ENCODE measurements at places on chromosomes 3 and 15. TPM values are rescaled to one million over a fixed set of nuclear protein-coding genes. Genes with fewer than 3 reads are reported as not detected.

DNA sequence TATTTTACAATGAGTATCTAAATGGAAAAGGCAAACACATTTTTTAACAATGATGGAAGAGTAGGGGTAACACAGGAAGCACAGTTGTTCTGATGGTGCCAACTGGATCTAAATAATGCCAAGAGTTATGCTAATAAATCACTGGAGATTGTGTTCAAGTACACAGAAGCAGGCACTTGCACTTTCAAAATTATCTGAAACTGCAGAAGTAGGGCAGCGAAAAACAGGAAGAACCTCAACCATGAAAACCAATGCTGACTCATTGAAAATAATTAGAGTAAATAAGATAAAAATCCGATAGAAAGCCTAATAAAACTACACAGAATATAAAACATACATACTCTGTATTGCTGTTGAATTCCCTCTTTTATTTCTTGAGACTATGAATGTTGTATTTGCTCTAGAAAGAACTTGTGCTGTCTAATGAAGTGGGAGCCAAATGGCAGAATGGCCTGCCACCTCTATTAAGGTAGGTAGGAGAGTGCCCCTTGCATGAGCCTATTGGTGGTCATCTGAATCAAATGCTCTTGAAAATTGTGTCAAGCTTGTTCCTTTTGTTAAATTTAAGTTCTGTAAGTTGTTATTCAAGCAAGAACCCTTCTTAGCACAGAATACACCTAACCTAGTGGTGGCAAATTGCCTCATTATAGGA, 93.7 kb downstream of the ABI3BP start:
- peaks cover 2% of the 10 kb centered on the region for H3K36me3 ChIP-seq
- peak overlapping the region; percentile 17 for H3K27ac ChIP-seq
- peaks cover 24% of the 10 kb centered on the region for H3K4me1 ChIP-seq
- no peak for DNase-seq
- H3K4me3 ChIP-seq: no peak overlapping the region

GRCh38 chr3:126021702-126022101, 52.7 kb downstream of the ROPN1B start:
- H3K36me3 ChIP-seq: peaks cover 9% of the 10 kb centered on the region
- no peaks in the 10 kb centered on the region for H3K4me1 ChIP-seq

DNA sequence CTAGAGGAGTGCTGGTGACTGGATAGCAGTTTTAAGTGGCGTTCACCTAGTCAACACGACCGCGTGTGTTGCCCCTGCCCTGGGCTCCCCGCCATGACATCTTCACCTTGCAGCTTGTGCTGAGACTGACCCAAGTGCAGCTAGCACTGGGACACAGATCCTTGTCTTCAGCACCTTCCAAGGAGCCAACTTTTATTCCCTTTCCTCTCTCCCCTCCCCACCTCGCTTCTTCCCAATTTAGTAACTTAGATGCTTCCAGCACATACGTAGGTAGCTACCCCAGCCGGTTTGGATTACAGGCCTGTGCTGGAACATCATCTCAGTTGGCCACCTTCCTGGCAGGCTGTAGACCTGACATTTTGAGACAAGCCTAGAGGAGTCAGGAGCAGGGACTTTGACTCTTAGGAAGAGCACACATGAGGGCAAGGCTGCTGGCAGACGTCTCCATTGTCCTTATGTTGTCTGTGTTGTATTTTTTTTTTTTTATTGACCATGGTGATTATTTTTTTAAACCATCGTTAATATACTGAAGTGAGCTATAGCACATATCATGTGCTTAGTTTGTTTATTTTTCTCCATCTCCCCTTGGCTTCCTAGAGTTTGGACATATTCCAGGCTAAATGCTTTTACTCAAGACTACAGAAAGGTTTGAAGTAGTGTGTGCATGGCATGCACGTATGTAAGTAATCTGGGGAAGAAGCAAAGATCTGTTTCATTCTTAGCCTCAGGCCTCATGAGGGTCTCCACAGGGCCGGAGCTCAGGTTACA, 61.1 kb downstream of the AAGAB start:
- DNase-seq: no peak
- H3K4me1 ChIP-seq: peaks cover 19% of the 10 kb centered on the region

DNA sequence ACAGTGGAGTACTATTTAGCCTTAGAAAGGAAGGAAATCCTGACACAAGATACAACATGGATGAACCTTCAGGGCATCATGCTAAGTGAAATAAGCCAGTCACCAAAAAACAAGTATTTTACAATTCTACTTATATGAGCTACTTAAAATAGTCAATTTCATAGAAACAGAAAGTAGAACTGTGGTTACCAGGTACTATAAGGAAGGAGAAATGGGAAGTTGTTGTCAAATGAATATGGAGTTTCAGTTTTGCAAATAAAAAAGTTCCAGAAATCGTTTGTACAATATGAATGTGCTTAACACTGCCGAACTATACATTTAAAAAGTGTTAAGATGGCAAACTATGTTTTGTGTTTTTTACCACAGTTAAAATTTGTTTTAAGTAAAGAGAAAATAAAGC, 26.8 kb downstream of the TRANK1 start:
- DNase-seq: no peak
- peaks cover 3% of the 10 kb centered on the region for H3K4me1 ChIP-seq
- H3K4me3 ChIP-seq: no peak overlapping the region
- no peaks in the 10 kb centered on the region for H3K36me3 ChIP-seq
- no peak overlapping the region for H3K27ac ChIP-seq

- H3K36me3 ChIP-seq: peaks cover 4% of the 10 kb centered on the region
- peaks cover 20% of the 10 kb centered on the region for H3K4me1 ChIP-seq
- no peaks in the 10 kb centered on the region for H3K27me3 ChIP-seq
- peak overlapping the region; percentile 74 for H3K27ac ChIP-seq
These were observed 543 bp downstream of the ARPIN start for GRCh38 chr15:89912145-89912673.

- H3K27ac ChIP-seq: peak overlapping the region; percentile 99
- peak overlapping the region; percentile 100 for H3K4me3 ChIP-seq
- DNase-seq: no peak
- H3K36me3 ChIP-seq: no peaks in the 10 kb centered on the region
These were observed 575 bp downstream of the TRPM7 start for GRCh38 chr15:50685976-50686468.

- H3K4me1 ChIP-seq: no peaks in the 10 kb centered on the region
- DNase-seq: no peak
- peaks cover 46% of the 10 kb centered on the region for H3K27me3 ChIP-seq
- no peak overlapping the region for H3K27ac ChIP-seq
These were observed 38.6 kb downstream of the TAFA4 start for GRCh38 chr3:68893600-68894239.

DNA sequence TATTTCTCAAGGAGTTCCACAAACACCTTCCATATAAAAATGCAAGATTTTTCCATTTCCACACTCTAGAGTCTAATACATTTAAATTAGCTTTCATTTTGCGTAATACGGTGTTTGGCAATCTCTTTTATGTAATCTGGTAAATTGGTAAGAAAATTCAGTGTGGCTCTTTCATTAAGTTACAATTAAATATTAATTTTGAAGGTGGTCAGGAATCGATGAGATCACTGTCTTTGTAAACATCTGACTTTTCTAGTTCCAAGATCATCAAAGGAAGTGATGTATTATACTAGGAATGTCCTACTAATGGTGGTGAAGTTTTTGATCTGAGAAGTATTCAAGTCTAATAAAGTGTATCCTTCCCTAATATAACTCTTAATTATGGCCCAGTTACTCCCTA, 1.1 kb upstream of the UTS2B start:
- H3K27me3 ChIP-seq: no peaks in the 10 kb centered on the region
- peaks cover 66% of the 10 kb centered on the region for H3K4me1 ChIP-seq
- peak overlapping the region; percentile 89 for H3K4me3 ChIP-seq
- no peak for DNase-seq
- peak overlapping the region; percentile 98 for H3K27ac ChIP-seq

ITGB5 gene
- total RNA-seq: 498 TPM

GRCh38 chr3:14651440-14652251, at the start of gene CCDC174:
Gene CCDC174 (plus strand): TSS chr3:14651762. CDS start chr3:14651837, 75 bp downstream.
- H3K4me1 ChIP-seq: peaks cover 30% of the 10 kb centered on the region
- peaks cover 10% of the 10 kb centered on the region for H3K36me3 ChIP-seq
- peak within 1 kb of the TSS; percentile 97 for H3K4me3 ChIP-seq
- H3K27ac ChIP-seq: peak within 1 kb of the TSS; percentile 97
- no peak for DNase-seq

- DNase-seq: no peak
- no peak overlapping the region for H3K27ac ChIP-seq
- H3K27me3 ChIP-seq: peaks cover 8% of the 10 kb centered on the region
These were observed 2.3 kb upstream of the INSYN1 start for GRCh38 chr15:73755481-73755880.

GRCh38 chr15:60408463-60408981, 10.7 kb upstream of the ANXA2 start:
- peaks cover 45% of the 10 kb centered on the region for H3K4me1 ChIP-seq
- H3K36me3 ChIP-seq: no peaks in the 10 kb centered on the region
- H3K27ac ChIP-seq: peak overlapping the region; percentile 9
- H3K27me3 ChIP-seq: no peaks in the 10 kb centered on the region
- no peak overlapping the region for H3K4me3 ChIP-seq

TMEM62 gene
- total RNA-seq: 10.2 TPM

GRCh38 chr3:50599716-50600118, 11.9 kb downstream of the CISH start:
- peaks cover 38% of the 10 kb centered on the region for H3K4me1 ChIP-seq
- DNase-seq: no peak
- H3K4me3 ChIP-seq: no peak overlapping the region
- no peaks in the 10 kb centered on the region for H3K27me3 ChIP-seq
- no peaks in the 10 kb centered on the region for H3K36me3 ChIP-seq
- peak overlapping the region; percentile 51 for H3K27ac ChIP-seq

CFAP44 gene
- 5.7 TPM for total RNA-seq

- no peak overlapping the region for H3K27ac ChIP-seq
- no peaks in the 10 kb centered on the region for H3K36me3 ChIP-seq
- H3K27me3 ChIP-seq: peaks cover 16% of the 10 kb centered on the region
- no peak for DNase-seq
These were observed 44.5 kb upstream of the MCTP2 start for GRCh38 chr15:94186770-94187331.

ALG1L2 gene
- not detected for total RNA-seq

DNA sequence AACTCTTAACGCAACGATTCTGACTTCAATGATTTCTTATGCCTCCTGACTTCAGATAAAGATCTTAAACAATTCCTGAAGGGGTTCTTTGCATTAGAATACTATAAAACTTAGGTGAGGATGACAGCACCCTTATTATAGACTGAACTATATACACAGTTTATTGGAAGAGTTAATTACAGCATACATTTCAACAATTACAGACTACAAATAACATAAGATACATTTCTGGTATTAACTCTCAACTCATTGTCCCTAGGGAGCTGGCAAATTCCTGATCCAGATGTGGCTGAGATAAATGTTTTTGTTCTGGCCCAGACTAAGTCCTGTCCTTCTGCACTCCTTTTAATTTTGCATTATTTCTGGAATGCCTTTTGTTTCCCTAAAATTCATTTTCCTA, 155.5 kb upstream of the TMC3 start:
- no peak overlapping the region for H3K27ac ChIP-seq
- H3K4me3 ChIP-seq: no peak overlapping the region
- DNase-seq: no peak
- H3K27me3 ChIP-seq: no peaks in the 10 kb centered on the region
- H3K36me3 ChIP-seq: no peaks in the 10 kb centered on the region
- peaks cover 39% of the 10 kb centered on the region for H3K4me1 ChIP-seq

DNA sequence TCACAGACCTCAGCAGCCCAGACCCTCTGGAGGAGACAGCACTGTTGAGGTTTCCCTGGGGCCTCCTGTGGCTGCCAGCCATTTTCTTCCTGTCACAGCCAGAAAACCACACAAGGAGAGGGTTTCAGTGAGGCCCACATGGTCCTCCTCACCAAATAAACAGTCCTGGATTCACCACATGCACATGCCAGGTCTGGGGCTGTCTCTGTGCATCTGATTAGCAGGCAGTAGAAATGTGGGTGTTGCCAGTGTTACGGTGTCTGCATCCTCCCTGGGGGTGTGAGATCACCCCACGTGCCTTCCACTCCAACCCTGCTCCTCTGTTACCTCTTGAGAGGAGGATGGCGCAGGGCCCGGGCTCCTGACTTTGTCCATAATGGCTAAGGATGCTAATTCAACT, 140.4 kb downstream of the CHDH start:
- H3K4me3 ChIP-seq: no peak overlapping the region
- no peak for DNase-seq
- peaks cover 5% of the 10 kb centered on the region for H3K27me3 ChIP-seq
- no peak overlapping the region for H3K27ac ChIP-seq
- no peaks in the 10 kb centered on the region for H3K4me1 ChIP-seq

MYRIP gene
- total RNA-seq: not detected

DNA sequence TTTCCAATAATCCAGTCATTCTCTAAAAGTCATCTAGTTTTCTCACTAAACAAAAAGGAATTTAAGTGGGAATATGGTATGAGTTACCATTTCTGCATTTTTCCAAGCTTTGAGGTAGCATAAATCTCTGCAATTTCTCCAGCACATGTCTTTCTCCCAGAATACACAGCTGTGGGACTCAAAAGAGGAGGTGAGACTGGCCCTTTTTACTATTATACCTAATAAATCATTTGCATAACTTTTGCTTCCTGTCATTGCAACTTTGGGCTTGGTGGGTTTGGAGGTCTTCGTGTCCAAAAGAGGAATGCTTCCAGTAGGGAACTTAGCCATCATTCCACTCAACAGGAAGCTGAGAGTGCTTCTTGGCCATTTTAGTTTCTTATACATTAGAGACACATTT, 94.8 kb downstream of the FMN1 start:
- no peak overlapping the region for H3K4me3 ChIP-seq
- no peak for DNase-seq
- no peaks in the 10 kb centered on the region for H3K27me3 ChIP-seq
- H3K27ac ChIP-seq: no peak overlapping the region

DNA sequence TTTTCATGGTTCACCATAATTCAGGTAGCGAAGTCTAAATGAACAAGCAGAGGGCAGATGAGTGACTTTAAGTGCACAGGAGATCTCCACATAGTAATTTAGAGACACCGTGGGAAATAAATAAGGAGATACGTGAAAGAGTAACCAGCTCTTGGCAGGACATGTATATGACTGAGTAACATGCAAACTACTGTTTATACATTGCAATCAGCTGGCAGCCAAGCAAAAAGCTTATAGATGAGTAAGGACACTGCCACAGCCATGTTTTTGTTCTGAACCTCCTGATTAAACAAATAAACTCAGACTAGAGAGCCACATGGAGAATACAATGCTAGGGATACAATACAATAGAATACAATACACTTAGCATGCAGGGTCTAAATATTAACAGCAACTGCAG, 252.4 kb downstream of the FHIT start:
- H3K4me1 ChIP-seq: no peaks in the 10 kb centered on the region
- DNase-seq: no peak
- H3K27ac ChIP-seq: no peak overlapping the region

- DNase-seq: peak; percentile 84
- peak overlapping the region; percentile 77 for H3K4me3 ChIP-seq
- no peaks in the 10 kb centered on the region for H3K36me3 ChIP-seq
- peaks cover 63% of the 10 kb centered on the region for H3K27me3 ChIP-seq
- no peak overlapping the region for H3K27ac ChIP-seq
- H3K4me1 ChIP-seq: peaks cover 3% of the 10 kb centered on the region
These were observed 119.9 kb downstream of the LMLN start for GRCh38 chr3:198079771-198080520.

CCDC14 gene
- total RNA-seq: 34.5 TPM

TRIM71 gene
- total RNA-seq: 0.05 TPM

- peaks cover 2% of the 10 kb centered on the region for H3K36me3 ChIP-seq
- H3K4me1 ChIP-seq: peaks cover 4% of the 10 kb centered on the region
- H3K27me3 ChIP-seq: peaks cover 11% of the 10 kb centered on the region
- no peak overlapping the region for H3K27ac ChIP-seq
These were observed 44.6 kb upstream of the ARPP21 start for GRCh38 chr3:35594739-35595138.
